ENCODE measurements at places on chromosomes 6 and 20.

GRCh38 chr6:168355716-168356522, 36.3 kb upstream of the DACT2 start:
- peak; percentile 14 for DNase-seq

DNA sequence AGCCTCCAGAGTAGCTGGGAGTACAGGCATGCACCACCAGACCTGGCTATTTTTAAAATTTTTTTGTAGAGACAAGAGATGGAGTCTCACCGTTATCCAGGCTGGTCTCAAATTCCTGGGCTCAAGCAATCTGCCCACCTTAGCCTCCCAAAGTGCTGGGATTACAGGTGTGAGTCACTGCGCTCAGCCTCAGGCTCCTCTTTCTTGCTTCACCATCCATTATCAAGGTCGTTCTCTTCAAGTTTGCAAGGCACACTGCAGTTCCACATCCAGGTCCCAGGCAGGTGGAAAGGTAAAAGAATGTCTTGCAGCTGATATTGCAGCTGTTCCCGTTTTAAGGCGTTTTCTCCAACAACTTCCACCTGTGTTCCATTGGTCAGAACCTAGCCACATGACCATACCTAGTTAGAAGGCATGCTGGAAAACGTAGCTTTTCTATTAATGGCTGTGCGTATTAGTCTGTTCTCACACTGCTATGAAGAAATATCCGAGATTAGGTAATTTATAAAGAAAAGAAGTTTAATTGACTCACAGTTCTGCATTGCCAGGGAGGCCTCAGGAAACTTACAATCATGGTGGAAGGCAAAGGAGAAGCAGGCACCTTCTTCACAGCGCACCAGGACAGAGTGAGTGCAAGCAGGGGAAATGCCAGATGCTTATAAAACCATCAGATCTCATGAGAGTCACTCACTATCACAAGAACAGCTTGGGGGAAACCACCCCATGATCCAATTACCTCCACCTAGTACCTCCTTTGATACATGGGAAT, 51.7 kb downstream of the PCNA start:
- DNase-seq = no peak

DNA sequence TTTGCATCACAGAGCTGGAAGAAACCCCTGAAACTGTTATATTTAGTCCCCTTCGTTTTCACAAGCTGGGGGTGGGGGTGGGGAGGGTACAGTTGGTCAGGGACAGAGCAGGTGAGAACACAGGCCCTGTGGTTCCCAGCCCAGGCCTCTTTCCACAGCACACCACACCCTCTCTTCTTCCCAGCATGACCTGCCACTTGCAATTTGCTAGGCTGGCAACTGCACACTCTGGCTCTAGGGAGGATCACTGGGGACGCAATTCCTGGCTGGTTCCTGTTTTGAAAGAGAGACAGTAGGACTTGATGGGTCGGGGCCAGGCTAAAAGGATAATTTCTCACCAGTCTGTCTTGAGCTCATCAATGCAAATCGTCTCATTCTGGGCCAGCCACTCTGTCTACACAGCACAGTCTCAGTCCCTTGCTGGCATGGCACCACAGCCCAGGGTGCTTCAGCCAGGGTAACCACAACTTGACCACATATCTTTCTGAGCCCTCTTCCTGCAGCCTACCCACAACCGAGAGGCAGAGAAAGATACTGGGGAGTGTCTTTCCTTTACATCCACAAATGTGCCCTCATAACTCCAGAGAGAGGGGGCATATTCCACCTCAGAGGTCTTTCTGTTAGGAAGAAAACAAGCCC, 41.7 kb upstream of the EMILIN3 start:
- no peak for DNase-seq

GRCh38 chr6:167660424-167660823, 166.3 kb upstream of the AFDN start:
- no peak for DNase-seq

DNA sequence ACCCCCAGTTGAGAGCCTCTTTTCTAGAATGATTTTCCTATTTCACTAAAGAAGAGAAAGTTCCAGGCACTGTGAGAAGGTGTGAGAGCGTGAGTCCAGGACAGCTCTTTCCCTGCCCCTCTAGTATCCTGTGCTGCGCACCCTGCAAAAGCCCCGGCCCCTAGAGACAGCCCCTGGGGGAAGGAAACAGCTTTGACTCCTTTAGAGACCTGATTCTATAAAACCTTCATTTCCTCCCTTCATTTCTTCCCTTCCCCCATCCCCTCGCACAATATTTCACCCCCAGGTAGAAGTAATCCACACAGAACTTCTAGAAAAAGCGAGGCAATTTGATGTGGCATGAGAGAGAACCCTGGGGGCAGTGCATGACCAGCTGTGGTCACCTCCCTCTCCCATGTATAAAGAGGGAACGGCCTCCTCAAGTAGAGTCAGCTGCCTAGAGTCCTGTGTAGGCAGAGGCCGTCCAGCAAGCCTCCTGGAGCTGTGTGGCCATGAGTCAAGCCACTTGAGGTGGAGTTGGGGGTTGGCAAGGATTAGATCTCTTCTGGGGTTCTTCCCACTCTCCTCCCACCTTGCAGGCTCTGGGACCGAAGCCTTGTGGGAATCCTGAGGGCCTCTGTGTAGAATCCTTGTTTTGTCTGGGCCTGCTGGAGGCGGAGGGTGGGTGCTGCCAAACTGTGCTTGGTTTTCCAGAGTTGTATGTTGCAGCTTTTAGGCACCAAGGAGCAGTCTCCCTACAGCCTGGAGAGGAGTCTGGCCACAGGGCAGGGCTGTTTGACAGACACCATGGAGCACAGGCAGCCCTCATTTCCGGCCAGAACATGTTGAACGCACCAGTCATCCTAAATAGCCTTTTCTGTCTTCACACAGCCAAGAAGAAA, 41.7 kb downstream of the CHMP4B start:
- no peak for DNase-seq

DNA sequence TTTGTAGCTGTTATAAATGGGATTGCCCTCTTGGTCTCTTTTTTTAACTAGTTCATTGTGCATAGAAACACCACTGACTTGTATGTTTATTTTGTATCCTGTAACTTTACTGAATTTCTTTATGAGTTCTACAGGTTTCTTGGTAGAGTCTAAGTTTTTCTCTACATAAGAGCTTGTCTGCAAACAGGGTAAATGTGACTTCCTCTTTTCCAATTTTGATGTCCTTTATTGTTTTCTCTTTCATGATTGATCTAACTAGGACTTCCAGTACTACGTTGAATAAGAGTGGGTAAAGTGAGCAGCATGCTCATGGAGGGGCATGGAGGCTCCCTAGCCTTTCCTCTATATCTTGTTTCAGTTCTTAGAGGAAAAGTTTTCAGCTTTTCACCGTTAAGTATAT, 3.0 kb upstream of the WFDC10A start:
- no peak for DNase-seq

DNA sequence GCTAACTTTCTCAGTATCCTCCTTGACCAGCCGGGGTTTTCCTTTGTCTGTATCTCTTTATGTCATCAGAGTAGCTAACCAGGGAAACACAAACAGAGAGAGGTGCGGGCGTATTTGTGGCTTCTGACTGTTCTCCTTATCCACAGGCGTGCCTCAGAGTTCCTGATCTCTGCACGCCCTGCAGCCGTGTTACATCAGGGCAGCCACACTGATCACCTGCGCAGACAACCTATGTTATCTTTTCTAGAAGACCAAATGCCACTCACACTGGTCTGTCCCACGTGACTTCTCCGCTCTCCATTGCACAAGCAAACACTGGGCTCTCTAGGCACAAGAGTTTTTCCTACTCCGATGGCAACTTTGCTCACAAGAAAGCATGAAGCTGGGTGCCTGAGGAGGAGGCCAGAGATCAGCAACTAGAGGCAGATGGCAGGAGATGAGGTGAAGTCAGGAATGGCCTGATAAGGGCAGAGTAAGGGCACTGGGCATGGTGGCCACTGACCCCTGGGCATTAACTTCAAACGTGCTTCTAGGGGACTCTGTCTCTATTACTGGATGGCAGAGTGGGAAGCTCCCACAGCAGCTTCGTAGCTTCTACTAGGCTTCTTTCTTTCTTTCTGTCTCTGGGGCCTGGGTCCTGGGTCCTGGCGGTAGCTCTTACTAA, 4.5 kb downstream of the PDE10A start:
- no peak for DNase-seq

DNA sequence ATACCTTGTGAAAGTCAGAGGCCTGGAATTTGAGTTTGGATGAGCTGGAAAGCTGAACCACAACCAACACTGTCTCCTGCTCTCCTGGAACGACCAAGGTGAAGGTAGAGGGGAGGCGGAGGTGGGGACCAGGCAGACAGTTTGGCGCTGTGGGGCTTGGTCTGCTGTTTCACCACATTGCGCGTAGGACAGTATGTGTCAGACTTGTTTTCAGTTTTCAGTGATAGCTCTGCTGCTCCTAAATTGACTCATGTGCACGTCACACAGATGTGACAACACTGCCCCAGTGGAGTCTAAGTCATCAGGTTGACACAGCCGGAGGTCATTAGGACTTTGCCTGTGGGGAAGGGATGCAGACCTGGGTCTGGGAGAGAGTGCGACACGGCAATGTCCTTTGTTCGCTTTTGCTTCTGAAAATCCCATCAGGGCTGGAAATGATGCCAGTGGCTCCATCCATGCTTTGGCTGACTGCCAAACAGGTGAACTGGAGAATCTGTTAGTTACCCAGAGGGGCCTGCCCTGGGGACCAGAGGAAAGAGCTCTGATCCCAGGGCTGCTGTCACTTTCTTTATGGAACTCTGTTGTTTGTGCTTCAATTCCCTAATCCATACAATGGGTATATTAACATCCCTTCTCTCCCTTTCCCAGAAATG, 255.5 kb downstream of the CDC5L start:
- DNase-seq = peak; percentile 78

DNA sequence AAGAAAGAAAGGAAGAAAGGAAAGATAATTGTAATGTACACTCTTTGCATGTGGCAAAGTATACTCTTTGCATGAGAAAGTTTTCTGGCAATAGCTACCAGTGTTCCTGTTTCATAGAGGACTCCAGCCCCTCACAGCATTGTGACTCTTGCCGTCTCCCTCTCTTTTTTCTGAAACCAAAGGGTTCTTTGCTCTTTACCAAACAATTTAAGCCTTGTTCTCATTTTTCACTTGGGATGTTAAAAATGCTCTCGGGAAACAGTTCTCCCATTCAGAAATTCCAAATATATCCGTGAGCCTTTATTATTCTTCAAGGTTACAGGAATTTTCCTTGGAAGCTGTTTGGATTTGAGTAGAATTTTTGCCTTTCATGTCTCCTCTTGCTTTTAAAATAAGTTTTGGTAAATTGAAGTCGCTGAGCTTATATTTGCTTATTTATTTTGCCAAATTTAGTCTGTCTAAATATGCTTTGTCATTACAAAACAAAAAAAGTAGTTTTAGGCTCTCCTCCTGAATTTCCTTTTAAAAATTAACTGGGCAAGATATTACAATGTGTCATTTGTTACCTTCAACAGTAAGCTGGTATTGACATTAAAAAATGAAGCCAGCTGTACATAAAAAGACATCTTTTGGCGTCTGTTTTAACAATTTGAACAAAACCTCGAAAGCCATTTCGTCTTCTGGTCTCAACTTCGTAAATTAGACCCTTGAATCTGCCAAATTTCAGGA, 103.8 kb upstream of the ARMC2 start:
- no peak for DNase-seq

DNA sequence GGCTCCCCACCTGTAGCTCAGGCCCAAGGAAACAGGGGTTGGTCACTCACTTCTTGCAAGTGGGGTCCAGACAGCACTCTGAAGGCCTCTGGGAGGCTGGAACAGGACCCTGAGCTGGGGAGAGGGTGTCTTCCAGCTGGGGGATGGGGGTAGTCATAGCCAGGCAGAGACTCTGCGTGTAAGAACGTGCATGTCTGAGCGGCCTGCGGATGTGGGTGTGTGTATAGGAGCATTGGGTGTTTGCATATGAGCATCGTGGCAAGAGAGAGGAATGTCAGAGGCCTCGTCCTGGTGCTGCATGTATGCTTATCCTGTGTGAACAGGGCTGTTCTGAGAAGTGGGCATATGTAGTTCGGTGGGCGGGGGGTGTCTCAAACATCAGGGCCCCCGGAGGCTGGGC, 12.1 kb downstream of the BPIFB3 start:
- no peak for DNase-seq

GRCh38 chr20:36101192-36101591, 53.3 kb upstream of the EPB41L1 start:
- DNase-seq = no peak
